ENCODE measurements at places on chromosomes 5 and 9.

GRCh38 chr5:138542180-138542955 lies 668 bp downstream of the ETF1 start:
- DNase-seq, result no peak

- DNase-seq, result no peak
Measured at GRCh38 chr5:170681013-170681433, 102.5 kb upstream of the GABRP start.

DNA sequence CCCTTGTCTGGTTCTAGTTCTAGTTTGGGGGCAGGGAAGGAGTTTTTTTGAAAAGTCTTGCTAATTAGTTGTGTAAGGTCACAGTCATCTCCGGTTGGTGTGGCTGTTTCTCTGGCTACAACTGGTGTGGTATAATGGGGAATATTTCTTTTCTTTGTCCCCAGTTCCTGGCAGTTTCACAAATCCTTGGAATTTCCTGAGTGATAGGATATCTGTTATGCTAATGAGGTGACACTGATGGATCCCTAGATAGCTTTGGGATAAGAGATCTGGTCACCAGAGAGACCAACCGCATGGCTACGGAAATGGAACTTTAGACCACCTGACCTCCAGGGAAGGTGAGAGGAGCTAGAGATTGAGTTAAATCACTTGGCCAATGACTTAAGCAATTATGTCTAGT lies 494.6 kb downstream of the ARHGEF28 start:
- no peak for DNase-seq

GRCh38 chr9:80932947-80933780 lies 756.2 kb downstream of the TLE1 start:
- no peak for DNase-seq

DNA sequence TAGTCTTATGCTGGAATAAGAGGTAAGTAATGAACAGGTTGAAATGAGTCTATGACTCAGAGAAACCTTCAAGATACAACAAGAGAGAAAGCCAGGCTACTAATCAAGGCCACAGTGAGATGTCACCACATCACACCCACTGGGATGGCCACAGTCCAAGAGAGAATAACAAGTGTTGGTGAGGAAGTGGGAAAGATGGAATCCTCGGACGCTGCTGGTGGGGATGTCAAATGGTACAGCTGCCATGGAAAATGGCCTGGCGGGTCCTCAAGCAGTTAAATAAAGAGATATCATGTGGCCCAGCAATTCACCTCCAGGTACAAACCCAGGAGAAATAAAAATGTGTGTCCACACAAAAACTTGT lies 41.9 kb upstream of the NEURL1B start:
- DNase-seq, result no peak

GRCh38 chr5:157492886-157493285 lies 32.9 kb downstream of the NIPAL4 start:
- no peak for DNase-seq

GRCh38 chr5:91954136-91954535 lies 571.0 kb upstream of the ARRDC3 start:
- DNase-seq, result no peak

- DNase-seq, result no peak
Measured at GRCh38 chr9:129331772-129332500, 153.9 kb upstream of the IER5L start.

- no peak for DNase-seq
Measured at GRCh38 chr9:27423915-27424710, 100.0 kb upstream of the IFNK start.

DNA sequence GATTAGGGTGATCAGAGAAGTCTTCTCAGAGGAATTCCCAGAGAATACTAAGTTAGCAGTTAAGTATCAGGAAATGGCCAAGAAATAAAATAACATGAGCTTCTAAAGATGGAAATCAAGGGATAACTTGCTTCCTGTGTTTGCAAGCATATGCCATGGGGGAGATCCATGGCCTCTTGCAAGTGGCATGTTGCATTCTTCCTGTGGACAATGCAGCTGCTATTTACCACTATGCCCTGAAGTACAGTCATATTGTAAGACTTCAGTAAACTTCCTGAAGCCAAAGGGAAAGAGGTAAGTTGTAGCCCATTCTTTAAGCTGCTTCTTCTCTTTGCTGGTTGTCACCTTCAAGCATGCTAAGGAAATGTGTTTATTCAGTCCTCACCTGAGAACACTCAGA lies 154.7 kb upstream of the RUSC2 start:
- DNase-seq, result no peak

DNA sequence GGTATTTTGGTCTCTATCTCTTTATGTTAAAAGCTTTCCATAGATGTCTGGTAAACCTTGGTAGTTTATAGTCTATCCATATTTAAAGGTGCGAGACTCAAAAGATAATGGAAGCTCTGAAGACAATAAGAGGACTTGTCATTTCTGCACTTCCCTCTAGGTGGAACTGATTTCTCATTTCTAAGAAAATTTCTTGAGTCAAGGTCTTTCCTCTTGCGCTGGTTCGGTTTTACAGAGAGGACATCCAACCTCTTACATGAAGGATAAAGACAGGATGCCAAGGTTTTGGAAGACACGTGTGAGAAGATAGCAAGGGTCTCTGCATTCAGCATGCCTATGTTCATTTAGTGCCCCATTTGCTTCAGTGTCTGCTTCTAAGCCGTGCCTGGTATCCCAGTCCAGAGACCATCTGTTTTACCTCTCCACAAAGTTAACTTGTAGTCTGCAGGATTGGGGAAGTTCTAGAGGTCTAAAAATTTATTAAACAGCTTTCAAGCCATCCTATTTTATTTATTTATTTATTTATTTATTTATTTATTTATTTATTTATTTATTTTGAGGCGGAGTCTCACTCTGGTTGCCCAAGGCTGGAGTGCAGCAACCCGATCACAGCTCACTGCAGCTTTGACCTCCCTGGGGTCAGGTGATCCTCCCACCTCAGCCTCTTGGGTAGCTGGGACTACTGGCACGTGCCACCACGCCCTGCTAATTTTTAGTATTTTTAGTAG lies 41.6 kb downstream of the KIAA1191 start:
- DNase-seq, result no peak

DNA sequence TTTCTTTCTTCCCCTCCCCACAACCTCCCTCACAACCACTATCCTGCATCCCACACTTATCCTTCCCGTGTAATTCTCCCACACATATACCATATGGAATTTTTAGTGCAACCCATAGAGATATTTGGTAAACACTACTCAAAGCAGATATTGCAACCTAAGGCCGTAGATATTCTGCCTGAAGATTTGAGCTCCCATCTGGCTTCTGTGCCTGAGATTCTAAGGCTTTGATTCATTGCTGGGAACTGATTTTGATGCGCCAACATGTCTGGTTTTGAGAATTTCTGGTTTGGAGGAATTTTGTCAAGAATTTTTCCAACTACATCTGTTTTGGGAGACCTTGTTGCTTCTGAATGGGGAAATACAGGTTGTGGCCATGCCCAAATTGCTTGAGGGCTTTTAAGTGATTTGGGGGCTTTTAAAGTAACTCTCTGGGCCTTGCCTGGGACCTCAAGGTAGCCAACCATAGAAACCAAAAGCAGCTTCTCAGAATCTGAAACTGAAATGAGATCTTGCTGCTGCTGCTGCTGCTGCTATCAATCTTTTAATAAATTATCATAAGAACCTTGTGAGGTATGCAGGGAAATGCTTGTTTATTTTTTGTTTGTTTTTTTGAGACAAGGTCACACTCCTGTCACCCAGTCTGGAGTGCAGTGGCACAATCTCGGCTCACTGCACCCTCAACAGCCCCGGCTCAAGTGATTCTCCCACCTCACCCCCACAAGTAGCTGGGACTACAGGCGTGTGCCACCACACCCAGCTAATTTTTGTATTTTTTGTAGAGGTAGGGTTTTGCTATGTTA lies 36.2 kb downstream of the PLAC8L1 start:
- no peak for DNase-seq

- DNase-seq, result no peak
Measured at GRCh38 chr5:151250346-151251000, 2.5 kb upstream of the GM2A start.

DNA sequence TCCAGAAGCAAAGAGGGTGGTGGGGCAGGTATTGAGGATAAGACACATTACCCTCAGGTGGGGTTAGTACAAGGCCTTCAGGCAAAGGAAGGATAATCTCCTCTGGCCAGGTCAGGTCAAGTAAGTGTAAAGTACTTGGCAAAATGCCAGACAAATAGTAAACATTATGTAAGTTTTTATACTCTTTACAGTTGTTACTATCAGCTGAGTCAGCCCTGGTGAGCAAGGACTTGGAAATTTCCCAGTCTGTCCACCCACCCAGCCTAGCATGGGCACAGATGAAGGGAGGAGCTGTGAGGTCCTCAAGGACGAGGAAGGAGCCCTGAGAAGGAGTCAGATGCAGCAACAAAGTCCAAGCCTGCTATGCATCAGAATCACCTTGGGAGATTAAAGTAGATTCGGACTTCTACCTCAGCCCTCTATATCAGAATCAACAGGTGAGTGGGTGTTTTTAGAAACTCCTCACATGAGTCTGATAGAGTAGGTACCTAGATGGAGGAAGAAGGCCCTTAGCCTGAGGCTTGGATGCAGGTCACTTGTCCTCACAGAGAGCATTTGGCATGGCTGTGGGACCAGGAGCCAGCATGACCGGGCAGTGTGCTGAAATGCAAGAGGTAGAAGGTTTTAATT lies 50.2 kb upstream of the BARX1 start:
- DNase-seq, result no peak

DNA sequence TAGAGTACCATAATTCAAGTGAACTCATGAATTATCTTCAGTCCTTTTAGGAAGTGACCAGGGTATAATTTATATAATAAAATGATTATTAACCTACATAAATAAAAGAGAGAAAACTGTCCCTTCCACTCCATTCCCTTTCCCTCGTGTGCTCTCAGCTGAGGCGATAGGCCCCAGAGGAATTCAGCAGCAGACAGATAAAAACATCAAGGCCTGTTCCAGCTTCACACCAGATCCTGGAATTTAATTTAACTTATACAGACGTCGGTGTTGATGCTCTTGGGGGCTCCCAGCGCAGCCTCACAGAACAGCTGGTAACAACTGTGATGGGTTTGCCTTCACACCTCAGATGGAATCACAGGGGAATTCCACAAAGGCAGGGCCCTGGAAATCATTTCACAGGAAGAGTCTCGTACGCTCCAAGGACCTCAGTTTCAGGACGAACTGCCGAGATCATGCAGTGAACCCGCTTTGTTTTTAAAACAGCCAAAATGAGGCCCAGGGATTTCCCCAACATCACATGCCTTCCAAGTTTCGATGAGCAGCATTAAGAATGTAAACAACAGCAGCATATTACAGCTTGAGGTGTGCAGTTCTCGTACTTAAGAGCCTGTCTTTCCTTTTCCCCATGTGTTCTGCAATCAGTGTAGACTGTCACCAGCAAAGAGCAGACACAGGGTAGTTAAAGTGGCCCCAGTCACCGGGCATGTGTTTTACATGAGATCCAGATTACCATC lies 73.6 kb upstream of the ALDH1B1 start:
- no peak for DNase-seq

- no peak for DNase-seq
Measured at GRCh38 chr9:2302606-2303005, 287.5 kb downstream of the SMARCA2 start.

- no peak for DNase-seq
Measured at GRCh38 chr9:124437086-124437485, 13.2 kb upstream of the ADGRD2 start.

GRCh38 chr5:66558560-66558959 lies 37.6 kb upstream of the MAST4 start:
- no peak for DNase-seq

DNA sequence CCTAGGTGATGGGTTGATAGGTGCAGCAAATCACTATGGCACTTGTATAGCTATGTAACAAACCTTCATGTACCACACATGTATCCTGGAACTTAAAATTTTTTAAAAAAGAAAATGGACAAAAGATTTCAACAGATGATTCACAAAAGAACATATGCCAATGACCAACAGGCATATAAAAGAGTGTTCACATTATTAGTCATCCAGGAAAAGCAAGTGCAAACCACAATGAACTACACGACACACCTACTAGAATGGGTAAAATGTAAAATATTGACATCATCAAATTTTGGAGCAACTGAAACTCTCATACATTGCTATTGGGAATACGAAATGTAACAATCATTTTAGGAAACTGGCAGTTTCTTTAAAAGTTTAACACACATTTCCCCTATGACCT lies 109.9 kb downstream of the YIPF5 start:
- no peak for DNase-seq

- DNase-seq, result no peak
Measured at GRCh38 chr5:168683247-168683926, 104.2 kb upstream of the PANK3 start.

DNA sequence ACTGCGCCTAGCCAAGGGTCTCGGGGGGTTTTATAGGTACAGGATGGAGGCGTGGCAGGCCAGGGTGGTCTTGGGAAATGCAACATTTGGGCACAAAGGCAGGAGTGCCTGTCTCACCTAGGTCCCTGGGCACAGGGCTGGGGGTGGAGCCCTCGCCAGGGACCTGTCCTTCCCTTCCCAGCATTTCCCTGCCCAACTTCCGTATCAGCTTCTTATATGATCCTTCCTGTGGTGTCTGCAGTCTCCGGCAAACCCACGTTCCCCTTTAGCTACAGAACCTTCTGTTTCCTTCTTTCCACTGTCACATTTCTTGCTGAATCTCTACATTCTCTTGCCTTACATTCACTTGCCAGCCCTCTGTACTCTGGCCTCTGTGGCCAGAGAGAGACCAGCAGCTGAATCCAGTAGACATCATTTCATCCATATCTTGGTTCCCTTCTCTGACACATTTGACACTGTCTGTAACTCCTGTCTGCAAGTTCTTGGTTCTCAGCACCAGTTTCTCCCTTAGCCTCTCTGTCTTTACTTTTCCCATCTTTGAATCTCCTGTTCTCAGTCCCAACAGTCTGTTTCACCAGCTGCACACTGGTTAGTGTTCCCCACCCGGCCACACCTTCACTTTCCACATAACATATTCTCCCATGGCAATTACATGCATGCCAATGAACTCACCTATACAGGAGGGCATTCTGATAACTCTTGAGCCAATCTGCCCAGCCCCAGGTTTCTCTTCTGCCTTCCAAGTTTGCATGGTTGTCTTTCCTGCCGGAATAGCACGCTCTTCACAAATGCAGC lies 134.7 kb upstream of the ZNF608 start:
- no peak for DNase-seq

- DNase-seq, result no peak
Measured at GRCh38 chr5:10610058-10610457, 46.2 kb downstream of the ANKRD33B start.

- no peak for DNase-seq
Measured at GRCh38 chr5:139494832-139495231, 12.3 kb upstream of the STING1 start.

GRCh38 chr5:66518753-66519152 lies 77.4 kb upstream of the MAST4 start:
- DNase-seq, result no peak

DNA sequence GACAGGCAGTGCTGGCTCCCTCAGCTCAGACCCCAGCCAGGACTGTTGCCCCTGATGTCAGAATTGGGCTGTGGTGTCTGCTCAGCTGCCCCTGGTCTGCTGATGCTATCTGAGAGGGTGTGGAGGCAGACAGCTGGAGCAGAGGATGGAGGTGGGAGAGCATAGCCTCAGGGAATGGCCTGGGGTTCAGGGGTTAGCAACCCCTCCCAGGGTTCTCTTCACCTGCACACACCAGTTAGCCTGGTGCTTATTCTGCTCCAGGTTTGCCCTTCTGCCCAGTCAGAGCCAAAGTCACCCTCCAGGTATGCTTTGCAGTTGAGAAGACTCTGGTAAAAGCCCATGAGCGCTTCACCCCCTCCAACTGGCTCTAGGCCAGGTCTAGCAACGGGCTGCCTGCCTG lies 109.8 kb downstream of the SAXO1 start:
- no peak for DNase-seq
